CD4-positive, alpha-beta T cell treated with Interleukin-12 subunit alpha and Interleukin-12 subunit beta, for 1 hour (primary cell): ENCODE measurements at places on chromosomes 5 and 9.
A peak's percentile ranks its signal among the peaks of the same experiment; 100 is the strongest.

GRCh38 chr5:114097570-114097969, 264.3 kb upstream of the KCNN2 start:
- DNase-seq, result no peak

GRCh38 chr9:82104252-82104651, 115.7 kb downstream of the SPATA31D1 start:
- DNase-seq, result no peak

DNA sequence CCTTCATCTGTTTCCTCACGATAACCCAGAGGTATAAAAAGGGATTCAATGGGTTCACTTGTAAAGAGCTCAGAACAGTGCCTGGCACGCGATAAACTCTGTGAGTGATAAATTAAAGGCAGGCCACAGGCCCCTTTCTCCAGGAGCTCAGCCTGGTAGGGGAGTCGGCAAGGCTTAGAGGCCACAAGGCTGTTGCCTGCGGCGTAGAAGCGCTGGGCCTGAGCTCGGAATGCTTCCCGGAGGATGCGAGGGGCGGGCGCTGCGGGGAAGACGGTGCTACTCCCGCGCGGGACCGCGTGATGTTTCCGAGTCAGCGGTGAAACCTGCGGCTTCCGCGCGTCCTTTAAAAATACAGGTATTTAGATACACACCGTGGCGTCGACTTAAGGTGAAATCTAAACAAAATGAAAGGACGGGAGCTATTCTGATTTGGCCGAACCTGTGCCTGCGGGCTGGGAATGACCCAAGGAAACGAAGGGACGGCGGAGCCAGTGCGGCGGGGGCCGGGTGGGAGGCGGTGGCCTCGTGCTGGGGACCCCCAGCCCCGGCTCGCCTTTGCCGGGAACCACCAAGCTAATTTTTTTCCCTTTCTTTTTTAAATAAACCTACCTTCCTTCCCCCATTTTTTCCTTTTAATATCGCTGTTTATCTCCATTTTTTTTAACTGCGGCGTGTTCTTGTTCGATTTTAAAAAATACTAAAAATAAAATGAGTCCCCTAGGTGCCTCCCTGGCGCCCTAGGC, 6.2 kb downstream of the NKX2-5 start:
- DNase-seq, result no peak

DNA sequence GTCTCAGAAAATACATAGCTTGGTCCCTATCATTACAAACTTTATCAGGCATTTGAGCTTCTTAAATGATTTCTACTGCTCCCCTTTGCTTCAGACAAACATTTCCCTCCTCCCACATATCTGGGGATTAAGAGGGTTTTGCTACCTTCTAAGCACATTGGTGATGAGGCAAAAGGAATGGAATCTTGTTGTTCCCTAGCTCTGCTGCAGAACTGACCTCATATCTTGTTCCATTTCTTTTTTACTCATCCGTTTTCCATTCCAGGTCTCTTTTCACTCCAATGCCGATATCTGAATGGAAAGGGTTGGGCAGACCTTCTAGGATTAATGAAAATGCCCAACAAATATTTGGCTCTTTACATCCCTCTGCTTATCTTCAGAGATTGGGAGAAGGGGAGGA, 444.6 kb downstream of the ZNF608 start:
- no peak for DNase-seq

DNA sequence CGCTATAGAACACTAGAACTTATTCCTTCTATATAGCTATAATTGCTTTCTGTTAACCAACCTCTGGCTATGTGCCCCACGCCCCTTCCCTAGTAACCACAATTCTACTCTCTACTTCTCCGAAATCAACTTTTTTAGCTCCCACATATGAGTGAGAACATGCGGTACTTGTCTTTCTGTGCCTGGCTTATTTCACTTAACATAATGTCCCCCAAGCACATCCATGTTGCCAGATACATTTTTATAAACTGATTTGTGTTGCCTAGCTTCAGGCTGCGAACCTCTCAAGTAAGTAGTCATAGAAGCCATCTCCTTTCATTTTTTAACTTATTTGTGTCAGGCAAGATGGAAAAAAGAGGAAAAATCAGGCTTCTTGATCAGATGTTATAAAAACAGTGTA, 249.5 kb downstream of the TMEM167A start:
- no peak for DNase-seq

DNA sequence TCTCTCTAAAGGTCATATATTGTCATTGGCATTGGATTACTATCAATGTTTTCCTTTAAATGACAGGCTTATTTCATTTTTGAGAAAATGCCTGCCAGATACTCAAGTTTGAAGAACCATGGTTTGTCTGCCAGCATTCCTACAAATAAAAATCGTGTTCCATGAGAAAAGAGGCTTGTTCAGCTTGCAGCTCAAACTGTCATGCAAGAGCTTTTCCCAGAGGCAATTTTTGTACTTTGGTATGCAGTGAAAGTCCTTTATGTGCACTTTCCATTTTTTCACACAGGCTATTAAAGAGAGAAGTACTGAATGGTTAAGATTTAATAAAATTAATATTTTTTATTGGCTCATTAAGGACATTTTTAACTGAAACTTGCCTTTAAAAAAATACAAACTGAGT, 110.4 kb downstream of the FBXO4 start:
- DNase-seq, result no peak

DNA sequence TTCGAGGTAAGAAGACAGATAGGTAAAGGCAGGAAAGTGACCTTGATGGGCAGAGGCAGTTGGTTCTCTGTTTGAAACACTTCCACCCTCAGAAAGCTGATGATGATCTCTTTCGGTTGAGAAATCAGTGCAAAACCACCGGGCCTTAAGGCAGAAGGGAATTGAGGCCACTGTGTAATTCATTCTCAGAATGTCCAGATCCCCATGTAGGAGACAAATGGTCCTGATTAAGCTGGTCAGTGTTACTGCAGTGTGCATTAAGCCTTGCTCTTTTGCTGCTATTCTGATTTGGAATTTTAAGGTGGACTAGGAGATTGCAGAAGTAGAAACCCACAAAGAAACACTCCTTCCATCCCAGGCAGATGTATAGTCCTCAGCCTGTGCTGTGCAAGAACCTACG, 255.2 kb downstream of the ARHGAP26 start:
- no peak for DNase-seq

- DNase-seq, result no peak
These were observed 877.0 kb downstream of the NR2F1-AS1 start for GRCh38 chr5:92703976-92704375.

GRCh38 chr9:98225015-98225442, 30.4 kb downstream of the TBC1D2 start:
- no peak for DNase-seq

DNA sequence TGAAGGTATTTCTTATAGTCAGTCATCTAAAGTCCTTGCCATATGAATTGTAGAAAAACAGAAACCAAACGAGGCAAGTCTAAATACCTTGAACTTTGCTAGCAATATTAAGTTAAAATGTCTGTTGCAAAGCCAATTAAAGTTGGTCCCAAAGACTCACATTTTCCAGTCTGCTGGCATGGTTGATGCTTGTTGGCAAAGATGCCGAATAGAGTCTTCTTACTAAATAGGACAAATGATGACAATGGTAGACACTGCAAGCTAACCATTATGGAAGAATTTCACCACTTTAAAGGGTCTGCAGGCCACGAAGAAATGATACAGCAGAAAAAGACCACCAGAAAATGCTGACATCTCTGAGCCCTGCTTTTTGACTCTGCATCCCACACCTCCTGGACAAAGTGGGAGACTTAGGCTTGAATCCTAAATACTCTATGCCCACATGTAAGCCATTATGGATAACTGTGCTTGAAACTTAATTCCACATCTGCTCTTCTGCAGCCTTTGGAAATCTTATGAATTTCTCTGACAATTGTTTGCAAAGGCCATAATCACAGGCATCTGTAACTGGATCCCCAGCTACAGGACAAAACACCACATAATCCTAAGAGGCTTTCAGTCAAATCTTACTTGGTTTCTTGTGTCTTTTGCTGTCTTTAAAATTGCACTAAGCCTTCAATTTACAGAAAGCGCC, 61.3 kb downstream of the LHFPL2 start:
- DNase-seq, result no peak

GRCh38 chr5:73654819-73655318, 28.9 kb downstream of the ARHGEF28 start:
- DNase-seq, result no peak

DNA sequence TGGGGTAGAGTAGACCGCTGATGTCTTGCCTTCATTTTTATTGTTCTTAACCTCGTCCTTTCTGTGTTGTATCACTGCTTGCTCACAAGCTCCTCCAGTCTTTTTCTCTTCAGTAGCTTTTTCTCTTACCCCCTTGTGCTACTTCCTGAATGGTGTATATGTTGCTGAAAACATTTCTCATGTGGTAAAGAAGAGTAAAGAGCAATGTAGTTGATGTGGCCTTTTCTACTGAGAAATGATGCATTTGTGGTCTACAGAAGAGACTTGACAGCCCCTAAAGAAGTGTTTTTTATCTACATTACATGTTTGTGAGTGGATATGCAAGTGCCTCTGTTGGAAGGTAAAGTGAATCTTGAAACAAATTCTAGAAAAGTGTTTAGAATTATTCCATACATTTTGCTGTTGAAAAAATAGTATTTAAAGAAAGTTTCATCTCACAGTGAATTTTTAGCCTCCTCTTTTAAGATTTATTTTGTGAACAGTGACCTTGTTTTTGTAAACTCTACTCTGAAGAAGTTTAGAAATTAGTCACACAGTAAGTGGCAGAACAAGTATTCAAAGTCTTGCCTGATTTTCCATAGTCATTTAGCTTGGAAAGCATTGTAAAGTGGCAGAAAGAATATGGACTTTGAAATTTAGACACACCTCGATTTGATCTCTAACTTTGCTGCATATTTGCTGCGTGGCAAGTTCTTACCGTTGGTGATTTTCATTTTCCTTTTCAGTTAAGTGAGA, 17.4 kb downstream of the CDC42SE2 start:
- DNase-seq, result peak; percentile 83

GRCh38 chr9:106941916-106942315, 79.0 kb downstream of the ZNF462 start:
- DNase-seq, result no peak

DNA sequence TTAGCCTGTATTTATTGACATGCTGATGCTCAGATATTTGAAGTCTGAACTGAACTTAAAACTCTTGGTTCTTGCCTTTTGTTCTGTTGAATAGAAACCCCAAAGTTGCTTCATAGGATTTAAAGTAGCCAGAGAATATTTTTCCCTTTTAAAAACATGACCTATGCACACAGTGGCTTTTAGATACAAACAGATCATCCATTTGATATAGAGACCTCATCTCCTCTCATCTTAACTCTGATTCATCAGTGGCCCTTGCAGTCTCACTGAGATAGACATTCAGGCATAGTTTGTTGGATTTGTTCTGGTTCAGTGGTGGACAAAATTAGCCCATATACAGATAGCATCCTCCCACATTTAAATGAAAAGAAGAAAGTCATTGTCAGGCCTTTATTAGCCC, 43.5 kb upstream of the PJA2 start:
- no peak for DNase-seq

- no peak for DNase-seq
These were observed 78.8 kb upstream of the NFIL3 start for GRCh38 chr9:91502475-91502874.

GRCh38 chr5:170151097-170151831, 45.6 kb downstream of the FOXI1 start:
- no peak for DNase-seq

- no peak for DNase-seq
These were observed 3.8 kb downstream of the CAVIN4 start for GRCh38 chr9:100581661-100582060.

- DNase-seq, result no peak
These were observed 30.9 kb downstream of the GDNF start for GRCh38 chr5:37808945-37809344.

DNA sequence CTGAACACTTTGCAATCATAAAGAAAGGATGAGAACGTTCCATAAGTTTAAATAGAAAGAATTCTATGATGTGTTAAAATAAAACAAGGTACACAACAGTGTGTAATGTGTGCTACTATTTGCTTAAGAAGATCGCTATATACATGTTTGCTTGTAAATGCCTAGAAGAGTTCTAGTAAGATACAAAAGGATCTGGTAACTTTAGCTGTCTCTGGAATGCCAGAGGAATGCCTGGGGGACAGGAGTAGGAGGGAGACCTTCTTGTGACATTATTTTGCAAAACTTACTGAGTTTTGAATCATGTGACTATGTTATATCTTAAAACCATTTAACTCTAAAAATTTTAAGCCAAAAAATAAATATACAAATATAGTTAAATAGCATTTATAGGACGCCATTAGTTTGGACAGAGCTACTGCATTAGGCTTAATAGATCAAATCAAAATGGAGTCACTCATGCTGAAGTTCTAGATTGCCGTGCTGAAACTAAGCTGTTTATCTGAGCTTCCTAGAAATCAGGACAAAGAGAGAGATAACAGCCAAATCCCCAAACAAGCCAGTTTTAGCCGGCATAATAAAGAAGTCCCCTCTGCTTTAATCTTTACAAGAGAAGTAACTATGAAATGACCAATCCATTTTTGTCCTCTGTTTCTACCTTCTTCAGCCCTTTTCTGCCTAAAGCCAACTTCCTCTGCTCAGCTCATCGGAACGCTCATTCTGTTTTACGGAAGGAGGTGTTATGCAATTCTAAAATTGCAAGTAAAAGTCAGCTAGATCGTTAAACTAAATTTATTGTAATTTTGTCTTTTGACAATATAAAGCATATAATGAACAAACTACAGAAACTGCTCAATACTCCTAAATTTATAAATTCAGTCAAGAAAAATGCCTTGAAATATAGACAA, 44.8 kb downstream of the LIX1 start:
- DNase-seq, result no peak

GRCh38 chr9:35839926-35840325, 10.9 kb downstream of the TMEM8B start:
- no peak for DNase-seq

DNA sequence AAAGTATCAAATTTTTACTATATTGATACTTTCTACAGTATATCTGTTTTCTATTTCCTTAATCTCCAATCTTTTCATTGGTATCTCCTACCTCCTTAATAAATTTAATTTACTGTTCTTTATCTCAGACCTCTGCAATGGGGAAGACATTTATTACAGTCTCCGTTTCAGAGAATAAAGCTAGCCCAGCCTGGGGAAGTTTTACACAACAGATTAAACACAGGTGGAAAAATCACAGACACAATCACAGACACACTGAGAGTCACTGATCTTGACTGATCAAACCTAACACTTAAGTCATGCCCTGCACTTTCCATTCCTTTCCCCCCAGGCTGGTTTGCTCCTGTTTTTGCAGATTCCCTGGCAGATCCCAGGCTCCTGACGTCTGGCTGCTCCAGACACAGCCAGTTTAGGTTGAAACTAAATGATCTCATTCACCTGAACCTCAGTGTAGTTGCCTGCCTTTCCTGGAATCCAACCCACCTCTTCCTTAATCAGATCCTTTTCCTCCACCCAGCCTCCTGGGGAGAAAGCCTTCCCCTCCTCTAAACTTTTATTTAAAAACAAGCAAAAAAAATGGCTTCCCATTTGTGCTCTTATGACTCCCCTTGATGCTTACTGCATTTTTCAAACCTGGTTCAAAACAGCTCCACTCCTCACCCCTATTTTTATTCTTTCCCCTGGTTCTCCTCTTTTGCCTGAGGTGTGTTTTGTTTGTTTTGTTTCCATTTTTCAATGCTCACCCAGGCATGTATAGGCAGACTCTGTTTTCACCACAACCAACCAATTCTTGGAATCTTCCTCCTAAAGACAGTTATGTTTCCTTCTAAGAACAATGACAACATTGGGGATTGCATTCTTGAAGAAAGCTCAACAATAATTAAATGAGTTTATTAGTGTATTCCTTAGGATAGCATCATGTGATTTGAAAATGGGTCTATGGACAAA, 29.5 kb upstream of the OSMR start:
- DNase-seq, result no peak
